ENCODE measurements at places on chromosomes 6 and 20.
A peak's percentile ranks its signal among the peaks of the same experiment; 100 is the strongest.

- DNase-seq: peak; percentile 20
Observed at GRCh38 chr20:61253264-61253639, 1.2 kb downstream of the CDH4 start.

DNA sequence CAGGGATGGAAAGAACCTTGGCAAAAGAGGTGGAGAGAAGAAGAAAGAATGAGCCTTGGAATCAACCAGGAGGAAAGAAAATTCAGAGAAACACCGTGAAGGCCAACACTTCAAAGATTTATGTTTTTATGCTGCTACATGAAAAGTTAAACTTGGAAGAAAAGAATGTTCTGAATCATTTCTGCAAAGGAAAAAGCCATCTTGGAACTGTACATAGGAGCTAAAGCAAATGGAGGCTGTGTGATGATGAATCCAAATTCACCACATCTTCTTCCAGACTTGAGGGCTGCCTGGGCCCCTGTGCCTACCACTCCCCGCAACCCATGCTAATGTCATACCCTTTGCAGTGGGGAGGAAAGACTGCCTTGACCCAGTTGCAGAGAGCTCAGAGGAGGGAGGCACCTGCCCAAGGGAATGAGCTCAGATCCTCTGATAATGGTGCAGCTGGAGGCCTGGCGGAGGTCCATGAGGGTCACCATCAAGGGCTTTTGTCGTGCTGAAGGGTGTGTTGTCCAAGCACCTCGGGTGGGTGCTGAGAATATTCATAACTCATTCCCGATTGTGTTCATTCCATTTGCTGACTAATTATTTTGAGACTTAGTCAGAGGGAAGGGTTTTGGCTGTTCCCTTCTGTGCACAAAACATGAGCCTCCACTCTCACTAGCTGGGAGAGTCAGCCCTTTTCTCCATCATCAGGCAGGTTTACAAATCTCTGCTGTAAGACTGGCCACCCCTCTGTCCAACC, 245.8 kb upstream of the JAG1 start:
- no peak for DNase-seq

DNA sequence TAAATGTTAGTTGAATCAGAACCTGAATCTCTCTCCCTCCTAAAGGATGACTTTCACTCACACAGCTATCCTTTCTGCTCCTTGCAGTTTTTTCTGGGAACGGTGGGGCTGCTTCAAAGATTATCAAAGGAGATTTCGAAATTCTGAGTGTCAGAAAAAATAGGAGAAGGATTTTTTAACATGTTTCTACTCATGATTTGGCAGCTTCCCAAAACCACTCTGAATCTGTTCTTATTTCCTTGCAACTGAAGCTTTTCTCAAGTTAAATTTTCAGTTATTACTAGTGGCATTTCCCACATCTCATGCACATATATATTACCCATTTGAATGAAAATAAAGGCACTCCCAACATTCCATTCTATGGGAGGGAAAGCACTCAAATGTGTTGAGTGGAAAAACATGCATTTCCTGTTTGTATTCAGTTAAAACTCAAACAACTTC, 123.6 kb downstream of the LCA5 start:
- DNase-seq: peak; percentile 10

DNA sequence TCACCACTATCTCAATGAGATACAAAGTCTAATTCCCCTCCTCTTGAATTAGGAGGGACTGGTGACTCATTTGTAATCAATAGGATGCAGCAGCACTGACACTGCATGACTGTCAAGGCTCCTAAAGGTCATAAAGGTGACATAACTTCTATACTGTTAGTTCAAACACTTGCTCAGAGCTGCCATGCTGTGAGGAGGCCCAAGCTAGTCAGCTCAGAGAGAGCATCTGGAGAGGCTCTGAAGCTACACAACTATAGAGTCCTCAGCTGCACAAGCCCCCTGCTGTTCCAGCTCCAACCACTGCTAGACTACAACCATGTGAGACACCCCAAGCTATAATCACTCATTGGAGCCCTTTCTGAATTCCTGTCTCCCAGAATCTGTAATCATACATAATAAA, 17.0 kb upstream of the HEY2 start:
- no peak for DNase-seq

DNA sequence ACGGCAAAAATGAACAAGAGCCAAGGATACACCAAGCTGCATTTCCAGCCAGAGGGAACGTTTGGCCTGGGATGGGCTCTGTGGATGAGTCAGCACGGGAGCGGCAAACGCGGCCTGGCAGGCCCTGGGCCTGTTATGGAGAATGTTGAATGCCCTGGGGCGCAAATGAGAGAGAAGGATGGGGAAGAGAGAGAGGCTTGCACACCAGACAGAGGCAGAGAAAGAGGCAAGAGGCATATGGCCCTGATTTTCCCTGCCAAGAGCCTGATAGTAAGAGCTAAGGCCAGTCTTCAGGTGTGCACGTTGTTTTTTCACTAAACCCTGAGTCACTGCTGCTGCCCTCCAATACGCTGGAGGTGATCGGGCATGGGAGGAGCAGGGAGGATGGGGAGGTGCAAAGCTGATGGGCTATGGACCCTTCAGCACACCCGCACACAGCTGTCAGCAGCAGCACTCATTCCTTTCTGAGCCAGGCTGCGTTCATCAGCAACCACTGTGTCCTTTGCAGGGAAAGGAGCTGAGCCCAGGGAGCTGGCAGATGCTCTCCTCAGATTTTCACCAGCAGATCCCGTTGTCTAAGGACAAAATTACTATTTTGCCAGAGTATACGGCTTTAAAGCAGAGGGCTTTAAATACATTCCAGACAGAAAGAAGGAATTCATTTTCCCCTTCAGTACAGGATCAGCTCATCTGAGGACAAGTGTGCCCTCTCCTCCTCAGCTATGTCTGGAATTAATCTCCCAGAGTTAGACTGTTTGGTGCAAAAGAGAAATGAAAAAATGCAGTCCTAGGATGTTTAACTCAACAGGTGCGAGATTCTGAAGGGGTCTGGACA, 61.7 kb upstream of the SLC22A23 start:
- peak; percentile 33 for DNase-seq

All from lung microvascular endothelial cell (primary cell).